ENCODE measurements at places on chromosomes 12 and 14.

DNA sequence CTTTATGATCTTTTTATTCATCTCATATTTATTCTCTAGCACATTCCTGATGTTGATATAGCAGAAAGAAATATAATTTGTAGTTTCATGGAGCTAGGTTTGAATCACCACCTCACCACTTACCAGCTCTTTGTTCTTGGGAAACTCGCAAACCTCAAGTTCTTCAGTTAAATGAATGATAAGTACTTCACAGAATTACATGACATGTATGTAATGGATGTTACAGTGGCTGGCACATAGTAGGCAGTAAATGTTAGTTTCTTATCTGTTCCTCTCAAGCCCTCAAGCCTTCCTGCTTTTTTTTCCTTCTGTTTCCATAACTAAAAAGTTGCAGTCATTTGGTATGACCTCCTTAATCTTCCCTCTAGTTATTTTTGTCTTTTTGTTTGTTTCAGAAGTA is 54.9 kb downstream of the SPATS2 start:
- no peak for DNase-seq

DNA sequence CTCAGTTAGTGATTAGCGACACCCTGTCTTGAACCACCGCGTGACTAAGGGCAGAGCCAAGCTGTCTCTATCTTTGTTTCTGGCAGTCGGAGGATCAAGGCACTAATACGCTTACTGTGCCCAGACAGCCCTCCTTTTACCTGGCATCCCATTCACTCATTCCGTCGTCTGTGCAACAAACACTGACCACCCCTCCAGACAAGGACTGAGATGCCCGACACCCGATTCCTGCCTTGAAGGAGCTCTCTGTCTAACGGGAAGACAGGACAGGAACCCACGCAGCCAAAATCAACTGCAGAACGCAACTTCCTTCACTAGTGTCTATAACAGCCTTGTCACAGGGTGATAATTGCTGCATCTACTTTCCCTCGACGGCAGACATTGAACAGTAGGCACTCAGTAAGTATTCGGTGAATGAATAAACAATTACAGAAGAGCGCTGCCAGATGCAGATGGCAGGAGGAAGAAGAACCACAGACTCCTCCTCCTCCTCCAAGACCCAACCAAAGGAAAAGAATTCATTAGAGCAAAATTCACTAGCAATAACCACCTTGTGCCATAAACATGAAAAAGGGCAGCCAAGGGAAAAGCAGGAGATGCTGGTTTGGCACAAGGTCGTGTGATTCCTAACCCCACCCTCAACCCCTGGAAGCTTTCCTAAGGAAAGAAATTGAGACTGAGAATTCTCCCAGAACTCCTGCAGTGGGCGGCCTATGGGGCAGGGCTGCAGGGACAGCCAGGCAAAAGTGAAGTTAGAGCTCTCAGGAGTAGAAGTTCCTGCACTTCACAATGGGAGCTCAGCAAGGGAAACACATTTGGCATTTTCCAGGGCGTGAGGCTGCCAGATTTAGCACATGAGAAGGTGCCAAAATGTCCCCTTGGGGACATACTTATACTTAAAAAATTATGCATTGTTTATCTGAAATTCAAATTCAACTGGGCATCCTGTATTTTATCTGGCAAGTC is 186.6 kb upstream of the DIO3 start:
- no peak for DNase-seq

DNA sequence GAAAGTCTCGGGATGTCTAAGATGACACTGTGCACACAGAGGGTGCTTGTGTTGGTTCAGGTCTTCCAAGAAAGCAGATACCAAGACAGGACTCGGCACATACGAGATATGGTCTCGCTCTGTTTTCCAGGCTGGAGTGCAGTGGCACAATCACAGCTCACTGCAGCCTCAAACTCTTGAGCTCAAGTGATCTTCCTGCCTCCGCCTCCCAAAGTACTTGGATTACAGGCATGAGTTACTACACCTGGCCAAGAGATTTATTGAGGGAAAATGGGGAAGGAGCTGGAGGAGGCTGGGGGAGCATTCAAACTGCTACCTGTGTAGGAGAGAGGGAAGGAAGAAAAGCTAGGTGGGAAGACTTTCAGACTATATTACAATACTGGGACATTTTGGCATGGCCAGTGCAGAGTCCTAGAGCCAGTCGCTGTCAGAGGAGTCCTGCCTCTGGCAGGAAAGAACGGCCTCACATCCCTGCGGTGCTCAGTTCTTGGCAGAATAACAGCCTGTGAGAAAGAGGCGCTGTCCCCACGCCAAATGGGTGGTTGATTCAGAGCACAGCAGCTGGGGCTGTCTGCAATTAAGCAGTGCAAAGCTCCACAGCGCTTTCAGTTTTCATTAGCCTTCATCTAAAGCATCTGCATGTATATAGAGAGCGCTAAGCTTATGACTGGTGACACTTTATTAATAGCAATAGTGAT is 18.3 kb downstream of the SLC17A8 start:
- DNase-seq, result no peak

DNA sequence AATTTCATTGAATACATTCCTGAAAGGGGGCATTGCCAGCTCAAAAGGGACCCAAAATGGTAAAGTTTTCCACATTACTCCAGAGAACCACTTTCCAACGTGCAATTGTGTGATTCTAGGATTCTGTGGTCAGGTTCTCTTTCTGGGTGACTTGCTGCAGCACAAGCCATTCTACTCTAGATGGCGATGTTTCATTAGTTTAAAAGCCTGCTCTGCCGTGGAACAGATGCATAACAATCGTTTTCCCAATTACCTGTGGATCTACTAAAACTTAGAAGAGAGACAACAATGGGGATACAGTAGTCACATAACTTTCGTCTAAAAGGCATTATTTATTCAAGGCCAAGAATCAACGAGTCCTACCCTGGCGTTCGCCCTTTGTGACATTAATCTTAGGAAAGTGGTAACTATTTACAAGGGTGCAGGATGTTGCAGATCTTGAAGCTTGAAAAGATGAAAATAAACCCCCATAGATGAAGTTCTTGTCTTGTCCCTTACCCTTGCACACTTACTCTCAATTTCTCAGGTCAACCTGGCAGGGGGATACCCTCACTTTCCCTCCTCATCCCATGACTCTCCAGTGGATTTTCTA is 400.9 kb downstream of the SNAPC1 start:
- peak; percentile 38 for DNase-seq

- DNase-seq, result no peak
Measured at GRCh38 chr12:106062693-106063092, 76.1 kb downstream of the NUAK1 start.

- DNase-seq, result no peak
Measured at GRCh38 chr12:85152311-85152729, 116.2 kb downstream of the LRRIQ1 start.

DNA sequence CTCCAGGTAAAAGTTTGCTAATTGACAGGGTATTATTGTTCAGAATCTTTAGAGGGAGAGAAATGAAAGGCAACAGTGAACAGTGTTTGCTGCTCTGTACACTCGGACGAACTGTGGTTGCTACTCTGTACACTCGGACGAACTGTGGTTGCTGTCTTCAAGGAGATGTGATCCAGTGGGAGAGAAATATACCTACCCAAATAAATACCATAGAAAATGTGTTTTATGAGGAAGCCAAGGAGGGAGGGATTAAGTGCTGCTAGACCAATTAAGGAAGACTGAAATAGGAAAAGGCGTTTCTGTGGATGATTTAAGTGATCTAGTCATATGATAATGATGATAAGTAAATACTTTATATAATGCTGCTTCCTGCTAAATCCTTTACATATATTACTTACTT is 2.7 kb downstream of the STK38L start:
- no peak for DNase-seq

DNA sequence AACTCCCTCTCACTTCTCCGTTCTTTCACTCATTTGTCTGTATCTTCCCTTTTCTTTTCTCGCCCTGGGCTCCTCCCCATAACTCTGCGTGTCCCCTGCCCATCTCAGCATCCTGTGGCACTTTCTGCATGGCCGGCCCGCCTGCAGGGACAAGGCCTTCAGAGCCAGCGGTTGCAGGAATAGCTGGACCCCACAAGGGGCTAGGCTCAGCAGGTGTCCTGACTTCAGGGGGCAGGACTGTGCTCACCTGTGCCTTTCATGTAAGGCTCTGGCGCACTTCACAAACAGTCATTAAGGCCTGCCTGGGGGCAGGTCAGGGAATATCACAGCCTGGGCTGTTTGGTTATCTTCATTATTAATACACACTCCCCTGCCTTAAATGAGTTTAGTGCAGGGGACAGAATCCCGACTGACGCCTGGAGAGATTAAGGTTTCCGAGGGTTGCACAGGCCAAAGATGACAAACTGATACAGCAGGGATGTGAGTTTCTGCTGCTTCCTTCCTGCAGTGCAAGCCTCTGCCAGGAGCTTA is 768.8 kb upstream of the TBX3 start:
- no peak for DNase-seq

GRCh38 chr14:102360388-102360787 is 2.3 kb downstream of the CINP start:
- DNase-seq, result no peak

DNA sequence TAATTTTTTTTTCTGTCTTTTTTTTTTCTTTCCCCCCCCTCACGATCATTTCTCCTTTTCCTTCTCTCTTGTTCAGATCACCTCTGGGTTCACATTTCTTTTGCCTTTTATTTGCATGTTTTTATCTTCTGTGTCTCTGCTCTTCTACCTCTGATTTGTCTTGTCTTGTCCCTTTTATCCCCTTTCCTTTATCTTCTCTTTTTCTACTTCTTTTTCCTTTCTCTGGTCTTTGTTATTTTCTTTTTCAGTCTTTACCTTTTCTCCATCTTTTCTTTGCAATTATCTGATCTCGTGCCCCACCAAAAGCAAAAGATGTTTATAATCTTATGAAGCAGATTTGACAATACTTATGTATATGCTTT is 77.8 kb upstream of the RAP1B start:
- no peak for DNase-seq

GRCh38 chr12:96057986-96058553 is 22.7 kb upstream of the LTA4H start:
- DNase-seq, result no peak

DNA sequence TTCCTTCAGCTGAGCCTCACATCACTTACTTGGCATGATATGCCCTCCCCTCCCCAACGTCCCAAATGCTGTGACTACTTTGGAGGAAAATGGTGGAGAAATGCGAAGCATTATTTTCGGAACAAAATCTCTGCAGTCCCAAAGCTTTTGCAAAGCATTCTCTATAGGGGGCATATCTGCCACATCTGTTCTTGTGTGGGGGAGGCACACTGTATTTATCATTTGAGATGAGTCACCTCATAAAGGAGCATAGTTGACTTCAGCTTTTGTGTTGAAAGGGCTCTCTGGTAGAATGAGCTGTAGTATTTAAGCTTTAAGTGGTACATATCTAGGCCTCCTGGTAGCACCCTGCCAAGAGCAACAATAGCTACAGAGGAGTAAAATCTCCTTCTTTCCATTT is 447.5 kb downstream of the ADAMTS20 start:
- DNase-seq, result no peak

GRCh38 chr14:95104911-95105310 is 52.4 kb downstream of the DICER1 start:
- no peak for DNase-seq

GRCh38 chr12:52587563-52587962 is 13.7 kb downstream of the KRT72 start:
- DNase-seq, result no peak

DNA sequence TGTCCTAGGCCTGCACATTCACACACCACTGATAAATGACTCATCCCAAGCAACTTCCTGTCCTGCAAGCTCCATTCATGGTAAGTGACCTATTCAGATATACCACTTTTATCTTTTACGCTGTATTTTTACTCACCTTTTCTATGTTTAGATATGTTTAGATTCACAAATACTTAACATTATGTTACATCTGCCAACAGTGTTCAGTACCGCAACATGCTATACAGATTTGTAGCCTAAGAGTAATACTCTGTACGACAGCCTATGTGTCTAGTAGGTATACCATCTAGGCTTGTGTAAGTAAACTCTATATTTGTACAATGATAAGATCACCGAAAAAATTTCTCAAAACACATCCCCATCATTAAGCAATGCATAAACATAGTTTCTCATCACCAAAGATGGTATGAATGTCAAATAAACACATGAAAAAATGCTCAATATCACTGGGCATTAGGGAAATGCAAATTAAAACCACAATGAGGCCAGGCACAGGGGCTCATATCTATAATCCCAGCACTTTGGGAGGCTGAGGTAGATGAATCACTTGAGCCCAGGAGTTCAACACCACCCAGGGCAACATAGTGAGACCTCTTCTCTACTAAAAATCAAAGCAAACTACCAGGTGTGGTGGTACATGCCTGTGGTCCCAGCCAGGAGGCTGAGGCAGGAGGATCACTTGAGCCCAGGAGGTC is 20.7 kb downstream of the ATXN2 start:
- peak; percentile 61 for DNase-seq

DNA sequence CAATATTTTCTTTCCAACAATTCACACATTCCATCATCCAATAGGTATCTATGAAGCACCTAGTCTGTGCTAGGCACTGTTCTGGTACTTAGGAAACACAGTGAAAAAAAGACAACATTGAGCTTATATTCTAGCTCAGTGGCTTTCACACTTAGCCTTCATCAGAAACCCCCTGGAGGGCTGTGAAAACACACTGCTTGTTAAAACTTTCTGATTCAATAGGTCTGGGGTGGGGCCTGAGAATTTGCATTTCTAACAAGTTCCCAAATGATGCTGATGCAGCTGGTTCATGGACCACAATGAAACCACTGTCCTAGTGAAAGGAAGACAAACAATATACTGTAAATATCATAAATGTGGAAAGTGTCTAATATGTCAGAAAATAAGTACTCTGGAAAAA is 5.9 kb downstream of the VTI1B start:
- DNase-seq, result no peak

GRCh38 chr12:124338448-124338847 is 43.6 kb downstream of the RFLNA start:
- DNase-seq, result no peak

DNA sequence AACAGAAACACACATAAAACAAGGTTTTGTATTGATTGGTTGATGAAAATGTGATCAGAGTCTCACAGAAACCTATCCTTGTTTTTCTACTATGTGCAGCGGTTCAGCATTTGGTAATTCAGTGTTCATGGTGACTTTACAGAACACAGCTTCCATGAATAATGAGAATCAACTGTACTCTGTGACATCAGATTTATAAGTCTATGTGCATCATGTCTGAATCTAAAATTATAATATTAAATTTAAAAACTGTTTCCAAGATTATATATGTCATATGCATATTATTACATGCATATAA is 104.3 kb downstream of the SLC16A7 start:
- no peak for DNase-seq

- no peak for DNase-seq
Measured at GRCh38 chr14:103230021-103230420, 104.0 kb upstream of the EIF5 start.

Data from Panc1 (cell line).